GM10248 (cell line): ENCODE measurements at places on chromosomes 3 and 15.

GRCh38 chr15:56978898-56979662 is 60.6 kb downstream of the TCF12 start:
- no peak for DNase-seq

DNA sequence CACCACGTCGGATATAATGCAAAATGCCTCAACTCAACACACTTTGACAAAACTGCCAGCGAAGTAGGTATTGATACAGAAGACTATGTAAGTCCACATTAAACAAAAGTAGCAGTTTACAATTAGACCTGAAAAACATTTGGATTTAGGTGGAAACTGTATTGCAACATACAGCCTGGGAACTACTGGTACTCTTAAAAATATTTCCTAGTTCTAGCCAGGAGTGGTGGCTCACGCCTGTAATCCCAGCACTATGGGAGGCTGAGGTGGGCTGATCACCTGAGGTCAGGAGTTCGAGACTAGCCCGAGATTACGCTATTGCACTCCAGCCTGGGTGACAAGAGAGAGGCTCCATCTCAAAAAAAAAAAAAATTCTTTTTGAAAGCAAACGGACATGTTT is 246.2 kb downstream of the ZBTB20 start:
- DNase-seq, result no peak

DNA sequence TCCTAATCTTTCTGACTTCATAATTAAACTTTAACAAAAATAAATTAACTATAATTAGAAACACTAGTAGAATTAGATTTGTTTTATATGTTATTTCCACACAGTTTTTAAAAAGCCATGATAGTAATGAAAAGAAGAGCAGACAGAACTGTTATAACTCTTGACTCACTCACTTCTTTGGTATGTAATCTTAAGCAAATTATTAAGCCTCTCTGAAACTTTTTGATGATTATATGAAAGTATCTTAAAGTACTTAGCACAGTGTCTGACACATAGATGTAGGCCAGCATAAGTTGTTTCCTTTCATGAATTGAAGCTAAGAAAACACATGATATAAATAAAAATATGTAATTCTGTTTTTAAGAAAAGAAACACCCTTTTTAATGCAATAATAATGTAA is 123.6 kb upstream of the MLF1 start:
- no peak for DNase-seq

GRCh38 chr3:29679944-29680343 is 399.1 kb downstream of the RBMS3 start:
- no peak for DNase-seq

DNA sequence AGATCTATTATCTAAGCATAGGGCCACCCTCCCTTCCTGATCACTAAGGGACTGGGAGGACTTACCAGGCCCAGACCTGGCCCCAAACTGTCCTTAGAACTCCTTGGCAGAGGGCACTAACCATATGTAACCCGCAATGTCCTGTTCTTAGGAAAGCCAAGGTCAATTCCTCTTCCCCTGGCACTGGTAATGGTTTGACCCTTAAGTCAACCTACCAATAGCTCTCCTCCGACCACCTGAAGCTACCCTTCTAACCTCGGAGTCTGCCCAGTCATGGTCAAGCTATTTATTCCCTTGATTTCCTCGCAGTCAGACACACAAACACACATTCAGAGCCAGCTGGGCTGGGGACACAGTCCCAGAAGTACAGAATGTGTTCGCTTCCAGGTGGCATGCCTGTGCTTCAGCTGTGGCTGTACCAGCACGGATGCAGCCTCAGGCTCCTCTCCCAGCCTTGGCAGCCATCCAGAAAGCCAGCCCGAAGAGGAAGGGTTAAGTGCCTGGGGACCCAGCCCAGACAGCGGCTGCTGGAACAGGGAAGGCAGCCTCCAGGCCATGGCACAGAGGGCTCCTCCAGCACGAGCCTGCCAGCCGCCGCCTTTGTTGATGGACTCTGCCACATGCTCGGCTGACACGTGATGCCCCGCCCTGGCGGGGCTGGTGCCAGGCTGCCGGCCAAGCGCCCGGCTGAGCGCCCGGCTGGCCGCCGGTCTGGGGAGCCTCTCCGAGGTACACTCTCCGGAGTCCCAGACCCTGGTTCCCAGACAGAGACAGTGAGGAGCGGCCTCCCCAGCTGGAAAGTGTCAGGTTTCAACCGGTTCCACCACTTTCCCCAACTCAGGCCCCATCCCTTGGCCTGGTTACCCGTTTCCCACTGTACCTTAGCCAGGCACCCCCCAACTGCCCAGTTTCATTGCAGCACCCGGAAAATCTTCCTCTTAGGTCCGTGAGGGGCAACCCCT is 5.5 kb downstream of the BMF start:
- no peak for DNase-seq

DNA sequence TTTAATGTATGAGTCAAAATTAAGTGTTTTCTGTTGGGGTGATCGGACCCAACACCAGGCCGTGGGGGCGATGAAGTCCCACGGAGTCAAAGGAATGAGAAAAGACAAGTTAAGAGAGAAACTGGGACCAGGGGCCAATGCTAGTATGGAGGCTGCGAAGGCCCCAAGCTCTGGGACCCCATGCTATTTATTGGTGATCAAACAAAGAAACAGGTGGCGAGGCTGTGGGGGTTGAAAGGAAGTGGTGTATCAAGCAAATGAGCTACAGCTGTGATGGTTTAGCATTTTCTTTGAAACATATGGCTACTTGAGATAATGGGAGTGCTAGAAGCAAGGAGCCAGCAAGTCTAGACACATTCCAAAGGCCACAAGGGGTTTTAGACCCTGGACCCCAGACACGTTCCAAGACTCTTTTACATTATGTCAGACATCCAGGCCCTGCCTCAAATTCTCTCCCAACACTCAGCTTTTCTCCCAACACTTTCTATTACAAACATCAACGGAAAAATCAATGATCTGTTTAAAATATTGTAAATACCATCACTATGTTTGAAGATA is 56.0 kb upstream of the SNRPN start:
- DNase-seq, result no peak

DNA sequence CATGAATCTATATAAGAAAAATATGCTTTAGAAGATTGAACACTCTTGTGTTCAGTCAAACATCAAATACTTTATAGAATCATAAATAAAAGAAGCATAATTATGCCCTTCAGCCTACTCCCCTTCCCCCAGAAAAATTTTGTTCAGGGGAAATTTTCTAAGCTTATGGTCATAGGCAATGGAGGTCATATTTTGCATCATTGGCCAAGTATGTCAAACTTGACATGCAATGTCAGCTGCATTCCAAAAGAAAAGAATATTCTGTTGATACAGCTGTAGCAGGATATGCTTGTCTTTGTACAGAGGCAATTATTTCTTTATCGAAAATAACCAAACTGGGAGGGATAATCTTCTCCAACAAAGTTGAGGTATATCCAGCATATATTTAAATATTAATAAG is 328.2 kb downstream of the ZIC1 start:
- no peak for DNase-seq

GRCh38 chr3:23161896-23162570 is 41.1 kb upstream of the UBE2E2 start:
- DNase-seq, result peak; percentile 30

GRCh38 chr3:66592927-66593625 is 92.3 kb upstream of the LRIG1 start:
- DNase-seq, result no peak

- DNase-seq, result no peak
Observed at GRCh38 chr3:46908986-46909534, 31.5 kb downstream of the PTH1R start.

- DNase-seq, result no peak
Observed at GRCh38 chr3:24002129-24002528, 57.0 kb downstream of the NR1D2 start.

GRCh38 chr3:25073423-25073822 is 354.6 kb upstream of the RARB start:
- DNase-seq, result no peak

GRCh38 chr3:23815879-23816278 is 10.1 kb downstream of the UBE2E1 start:
- DNase-seq, result no peak

DNA sequence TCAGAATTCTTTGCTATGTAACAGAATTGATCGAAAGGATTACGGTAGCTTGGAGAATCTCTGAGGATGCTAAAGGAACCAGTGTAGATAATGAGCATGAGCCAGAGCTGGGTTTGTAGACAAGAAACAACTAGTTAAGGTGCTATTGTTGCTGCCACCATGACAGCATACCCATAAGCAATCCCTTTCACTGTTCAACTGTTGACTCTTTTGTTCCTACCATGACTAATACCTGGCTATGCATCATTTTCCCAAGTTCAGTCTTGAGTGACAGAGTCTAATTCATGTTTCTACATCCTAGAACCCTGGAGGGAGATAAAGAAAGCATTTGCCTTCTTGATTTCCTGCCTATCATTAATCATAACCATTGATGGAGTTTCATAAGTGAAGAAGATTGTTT is 600.3 kb downstream of the OTOL1 start:
- DNase-seq, result no peak

DNA sequence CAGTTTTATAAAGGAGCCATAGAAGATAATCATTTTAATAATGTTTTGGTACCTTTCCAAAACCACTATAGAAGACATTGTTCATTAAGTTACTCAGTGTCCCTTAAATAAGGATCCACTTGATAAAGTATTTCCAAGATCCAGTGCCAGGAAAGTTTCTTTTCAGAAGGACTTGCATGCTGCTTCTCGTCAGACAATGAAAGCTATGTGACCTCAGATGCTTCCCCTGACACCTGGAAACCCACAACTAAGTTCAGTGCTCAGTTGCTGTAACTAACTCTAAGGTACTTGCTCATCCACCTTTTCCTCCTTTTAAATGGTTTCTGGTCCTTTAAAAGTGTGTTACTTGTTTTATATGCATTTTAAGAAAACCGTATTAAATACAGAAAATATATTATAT is 7.3 kb downstream of the SSR3 start:
- DNase-seq, result no peak

- no peak for DNase-seq
Observed at GRCh38 chr15:33149919-33150318, 44.6 kb downstream of the FMN1 start.

GRCh38 chr15:80693682-80694610 is 1.2 kb upstream of the ABHD17C start:
- no peak for DNase-seq

DNA sequence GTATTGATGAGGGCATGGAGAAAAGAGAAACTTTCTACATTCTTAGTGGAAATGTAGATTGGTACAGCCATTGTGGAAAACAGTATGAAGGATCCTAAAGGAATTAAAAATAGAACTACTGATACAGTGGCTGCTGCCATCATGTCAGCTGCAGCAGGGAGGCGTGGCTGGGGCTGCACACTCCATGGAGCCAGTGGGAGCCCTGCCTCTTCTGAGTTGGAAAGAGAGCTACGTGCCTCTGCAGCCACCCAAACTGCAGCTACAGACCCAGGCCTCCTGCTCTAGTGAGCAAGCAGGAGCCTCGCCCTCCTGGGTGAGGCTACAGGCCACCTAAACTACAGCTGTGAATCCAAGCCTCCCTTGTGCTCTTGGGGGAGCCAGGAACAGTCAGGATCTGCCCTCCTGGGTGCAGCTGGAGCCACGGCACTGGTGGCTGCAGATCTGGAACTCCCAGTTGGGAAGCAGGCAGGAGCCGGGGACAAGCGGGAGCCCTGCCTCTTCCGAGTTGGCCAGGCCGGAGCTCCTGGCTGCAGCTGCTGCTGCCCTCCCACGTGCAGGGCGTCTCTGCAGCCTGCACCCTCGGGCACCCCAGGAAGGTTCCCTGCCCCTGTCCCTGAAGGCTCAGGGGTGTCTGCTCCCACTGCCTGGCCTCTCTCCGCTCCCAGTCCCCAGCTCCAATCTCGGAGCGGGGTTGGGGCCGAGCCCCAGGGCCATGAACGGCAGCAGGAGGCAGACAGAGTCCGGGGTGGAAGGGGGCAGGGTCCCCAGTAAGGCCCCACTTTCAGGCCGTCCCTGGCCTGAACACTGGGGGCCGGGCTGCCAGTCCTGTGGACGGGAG is 64.5 kb downstream of the THBS1 start:
- no peak for DNase-seq

GRCh38 chr3:23421811-23422516 is 218.8 kb downstream of the UBE2E2 start:
- DNase-seq, result no peak

GRCh38 chr3:111592143-111592542 is 3.0 kb downstream of the ZBED2 start:
- DNase-seq, result no peak

- DNase-seq, result no peak
Observed at GRCh38 chr15:64287953-64288352, 68.0 kb downstream of the CSNK1G1 start.

DNA sequence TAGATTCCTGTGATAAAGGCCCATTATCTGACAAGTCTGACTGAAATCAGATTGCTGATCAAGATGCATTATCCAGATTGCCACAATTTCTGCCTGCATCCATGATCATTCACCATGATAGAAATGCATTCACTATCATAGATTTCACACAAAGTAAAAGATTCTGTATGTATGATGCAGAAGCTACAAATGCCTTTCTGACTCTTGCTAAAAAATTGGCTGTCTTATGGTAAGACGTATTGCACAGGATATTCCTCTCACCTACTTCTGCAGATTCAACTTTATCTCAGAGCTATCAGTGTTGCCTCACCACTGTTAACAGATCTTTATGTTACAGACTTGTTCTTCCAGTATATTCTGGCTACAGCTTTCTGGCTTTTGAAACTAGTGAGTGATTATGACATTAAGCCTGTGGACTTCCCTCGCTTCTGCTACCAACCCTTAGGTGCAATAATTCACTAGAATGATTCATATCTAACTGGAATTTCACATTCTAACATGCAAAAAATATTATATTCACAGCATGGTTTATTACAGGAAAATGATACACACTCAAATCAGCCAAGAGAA is 955.3 kb downstream of the EPHA3 start:
- no peak for DNase-seq

DNA sequence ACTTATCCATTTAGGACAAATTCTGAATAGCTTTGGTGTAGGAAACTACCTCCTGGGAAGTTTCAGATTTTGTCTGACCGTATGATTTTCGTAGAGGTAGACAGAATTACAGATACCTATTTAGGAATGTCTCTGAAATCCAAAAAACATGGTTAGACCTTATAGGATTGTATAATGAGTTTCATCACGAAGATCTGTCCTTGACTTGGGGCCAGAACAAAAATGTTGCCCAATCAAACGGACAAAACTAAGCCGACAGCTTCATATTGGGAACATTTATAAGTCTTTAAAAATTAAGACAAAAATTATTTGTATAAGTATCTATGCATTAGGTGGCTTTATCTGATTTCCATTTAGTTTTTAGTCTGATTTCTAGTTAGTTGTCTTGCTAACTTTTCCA is 32.6 kb downstream of the MNS1 start:
- no peak for DNase-seq

GRCh38 chr3:23496165-23496564 is 293.0 kb downstream of the UBE2E2 start:
- peak; percentile 13 for DNase-seq
